Fibroblast of skin of right quadriceps (primary cell): ENCODE measurements at places on chromosomes 3 and 15.

GRCh38 chr3:113241292-113242095 is 30.1 kb downstream of the BOC start:
- peak; percentile 94 for DNase-seq

DNA sequence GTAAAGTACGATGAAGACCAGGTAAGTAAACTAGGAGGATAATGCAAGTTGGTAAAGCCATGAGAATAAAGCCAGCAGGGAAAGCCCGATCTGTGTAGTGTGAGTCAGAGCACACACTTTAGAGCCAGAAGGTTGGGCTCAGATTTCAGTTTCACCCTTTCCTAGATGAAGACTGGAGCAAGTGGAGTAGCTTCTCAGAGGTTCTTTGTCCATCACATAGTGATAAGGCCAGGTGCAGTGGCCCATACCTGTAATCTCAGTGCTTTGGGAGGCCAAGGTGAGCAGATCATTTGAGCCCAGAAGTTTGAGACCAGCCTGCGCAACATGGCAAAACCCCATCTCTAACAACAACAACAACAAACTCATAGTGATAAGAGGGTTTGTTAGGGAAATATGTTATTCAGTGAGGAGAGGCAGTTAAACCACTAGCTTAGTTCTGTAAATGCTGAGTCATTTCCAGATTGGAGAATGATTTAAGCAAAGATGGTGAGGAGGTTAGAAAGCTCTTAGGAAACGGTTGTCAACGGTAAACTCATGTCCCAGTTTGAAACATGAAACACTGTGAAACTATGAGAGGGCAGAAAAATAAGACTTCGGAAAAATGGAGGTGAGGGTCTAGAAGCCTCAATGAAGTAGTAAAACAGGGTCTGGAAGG is 39.0 kb downstream of the IL12A start:
- DNase-seq = peak; percentile 67

- no peak for DNase-seq
Measured at GRCh38 chr3:4739289-4740236, 239.7 kb upstream of the BHLHE40 start.

- DNase-seq = peak; percentile 75
Measured at GRCh38 chr3:58032186-58032585, 24.0 kb downstream of the FLNB start.

GRCh38 chr3:31331278-31331677 is 201.4 kb upstream of the STT3B start:
- no peak for DNase-seq

DNA sequence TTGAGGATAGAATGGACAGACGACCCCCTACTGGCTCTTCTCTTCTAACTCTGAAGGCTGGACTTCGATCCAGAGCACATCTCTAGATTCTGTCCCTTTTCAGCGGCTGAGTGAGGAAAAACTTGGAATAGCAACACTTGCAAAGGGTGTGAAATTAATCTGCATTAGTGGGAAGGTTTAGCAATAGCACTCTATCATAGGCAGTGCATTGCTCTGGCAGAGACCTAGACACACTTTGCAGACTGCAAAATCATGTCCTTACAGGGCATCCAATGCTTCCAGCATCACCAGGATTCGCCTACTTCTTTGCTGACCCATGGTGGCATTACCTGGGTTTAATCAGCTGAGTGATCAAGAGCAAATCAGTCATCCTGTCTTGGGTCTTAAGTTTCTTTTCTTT is 43.1 kb downstream of the DAPK2 start:
- no peak for DNase-seq

DNA sequence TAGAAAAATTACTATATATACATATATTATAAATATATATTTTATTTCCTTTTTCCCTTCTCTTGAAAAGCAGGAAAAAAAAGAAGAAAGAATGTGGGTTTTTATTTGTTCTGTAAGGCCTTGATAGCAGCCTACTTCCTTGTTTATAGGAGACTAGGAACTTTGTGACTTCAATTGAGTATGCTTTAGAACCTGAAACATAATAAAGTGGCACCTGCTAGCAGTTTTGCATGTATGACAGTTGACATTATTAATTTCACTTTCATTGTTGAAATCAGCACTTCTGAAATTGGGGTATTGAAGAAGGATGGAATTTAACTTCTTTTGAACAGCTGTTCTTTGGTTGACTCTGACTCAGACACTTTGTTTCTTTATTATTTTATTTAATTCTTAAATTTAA is 56.9 kb downstream of the GLCE start:
- no peak for DNase-seq

GRCh38 chr15:63554337-63554927 is 42.8 kb upstream of the FBXL22 start:
- DNase-seq = peak; percentile 24

DNA sequence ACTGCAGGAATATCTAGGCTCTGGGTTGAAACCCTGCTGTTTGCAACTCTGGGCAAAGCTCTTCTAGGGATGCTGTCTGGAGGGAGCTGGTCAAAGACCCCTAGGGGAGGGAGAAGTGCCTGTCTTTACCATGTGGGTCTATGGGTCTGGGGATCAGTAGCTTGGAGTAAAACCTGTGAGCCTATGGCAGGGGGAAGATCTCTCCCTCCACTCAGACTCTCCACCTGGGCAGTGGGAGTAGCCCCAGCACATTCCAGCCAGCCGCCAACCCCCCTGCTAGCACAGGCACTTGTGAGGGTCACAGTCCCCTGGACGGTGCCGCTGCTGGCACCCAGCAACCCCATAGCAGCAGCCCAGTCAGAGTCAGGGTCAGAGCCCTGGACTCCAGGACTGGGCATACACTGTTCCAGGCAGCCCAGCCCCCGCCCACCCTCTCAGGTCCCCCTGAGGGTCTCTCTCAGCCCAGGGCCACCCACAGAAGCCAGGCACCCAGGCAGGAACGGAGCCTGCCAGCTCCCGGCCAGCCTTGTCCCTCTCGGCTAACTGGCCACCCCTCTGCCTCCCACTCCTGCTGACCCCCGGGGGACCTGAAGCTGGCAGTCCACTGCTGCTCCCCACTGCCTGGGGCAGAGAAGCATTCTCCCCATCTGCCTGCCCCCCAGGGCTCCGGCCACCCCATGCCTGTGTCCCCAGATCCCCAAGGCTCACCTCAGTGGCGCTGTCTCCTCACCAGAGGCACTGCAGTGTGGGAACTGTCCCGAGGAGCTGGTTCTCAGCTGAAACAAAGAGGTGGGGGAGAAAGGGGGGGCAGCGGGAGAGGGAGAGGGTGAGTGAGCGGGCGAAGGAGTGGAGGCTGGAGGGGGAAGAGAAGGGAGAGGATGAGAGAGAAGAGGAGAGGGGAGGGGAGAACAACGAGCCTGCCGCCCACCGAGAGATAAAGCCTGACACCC is 10.8 kb downstream of the GLYCTK start:
- DNase-seq = no peak

DNA sequence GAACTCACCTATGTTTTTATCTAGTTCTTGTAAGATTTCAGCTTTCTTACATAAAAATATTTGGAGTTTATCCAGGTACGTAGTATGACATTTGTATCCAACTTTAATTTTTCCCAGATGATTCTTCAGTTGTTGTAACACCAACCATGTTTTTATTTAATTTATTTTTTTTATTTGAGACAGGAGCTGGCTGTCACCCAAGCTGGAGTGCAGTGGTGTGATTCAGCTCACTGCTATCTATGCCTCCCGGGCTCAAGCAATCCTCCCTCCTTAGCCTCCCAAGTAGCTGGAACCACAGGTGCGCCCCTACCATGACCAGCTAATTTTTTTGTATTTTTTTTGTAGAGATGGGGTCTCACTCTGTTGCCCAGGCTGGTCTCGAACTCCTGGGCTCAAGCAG is 6.6 kb downstream of the XYLB start:
- DNase-seq = peak; percentile 59

- no peak for DNase-seq
Measured at GRCh38 chr3:195559723-195560409, 16.7 kb upstream of the PPP1R2 start.

GRCh38 chr3:169633789-169634188 is 29.7 kb downstream of the MECOM start:
- DNase-seq = no peak

- no peak for DNase-seq
Measured at GRCh38 chr15:33344111-33344510, 33.3 kb downstream of the RYR3 start.

DNA sequence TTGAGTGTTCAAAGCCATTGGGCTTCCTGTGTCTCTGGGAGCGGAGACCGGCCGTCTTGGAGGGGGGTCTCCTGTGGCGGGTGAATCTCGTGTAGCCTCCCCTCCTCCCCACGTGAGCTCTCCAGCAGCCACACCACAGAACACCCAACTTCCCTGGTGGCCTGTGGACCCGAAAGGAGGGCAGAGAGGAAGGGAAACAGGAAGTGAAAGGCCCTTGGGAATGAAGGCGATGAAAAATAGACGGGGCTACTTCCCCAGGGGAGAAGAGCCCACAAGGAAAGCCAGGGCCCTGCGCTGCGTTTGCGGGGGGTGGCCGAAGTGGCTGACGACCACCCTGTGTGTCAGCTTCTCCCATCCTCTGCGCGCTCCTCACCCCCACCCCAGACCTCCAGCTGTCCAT is 5.4 kb downstream of the ANKRD63 start:
- DNase-seq = no peak

DNA sequence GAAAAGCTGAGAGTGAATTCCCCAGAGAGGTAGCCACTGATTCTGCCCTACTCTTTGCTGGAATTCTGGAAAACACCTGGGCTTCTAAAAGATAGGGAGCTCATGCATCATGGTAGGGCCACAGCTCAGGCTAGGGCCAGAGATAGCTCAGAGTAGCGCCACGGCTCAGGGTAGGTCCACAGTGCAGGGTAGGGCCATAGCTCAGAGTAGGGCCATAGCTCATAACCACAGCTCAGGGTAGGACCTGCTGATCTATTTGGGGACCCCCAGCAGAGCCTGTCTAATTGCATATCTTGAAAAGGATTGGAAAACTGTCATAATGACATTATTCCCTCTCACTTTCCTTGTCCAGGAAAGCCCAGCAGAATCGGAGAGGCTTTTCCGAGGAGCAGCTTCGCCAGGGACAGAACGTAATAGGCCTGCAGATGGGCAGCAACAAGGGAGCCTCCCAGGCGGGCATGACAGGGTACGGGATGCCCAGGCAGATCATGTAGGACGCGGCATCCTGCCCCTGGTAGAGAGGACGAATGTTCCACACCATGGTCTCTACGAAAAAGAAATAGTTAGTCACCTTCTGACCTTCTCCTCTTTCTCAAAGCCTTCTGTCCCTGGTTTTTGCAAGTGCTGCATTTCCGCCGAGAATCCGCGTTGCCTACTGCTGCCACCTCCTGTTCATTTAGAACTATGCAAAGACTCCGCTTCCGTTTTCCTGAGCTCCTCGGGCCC is 14.5 kb downstream of the TAGLN3 start:
- DNase-seq = peak; percentile 70

DNA sequence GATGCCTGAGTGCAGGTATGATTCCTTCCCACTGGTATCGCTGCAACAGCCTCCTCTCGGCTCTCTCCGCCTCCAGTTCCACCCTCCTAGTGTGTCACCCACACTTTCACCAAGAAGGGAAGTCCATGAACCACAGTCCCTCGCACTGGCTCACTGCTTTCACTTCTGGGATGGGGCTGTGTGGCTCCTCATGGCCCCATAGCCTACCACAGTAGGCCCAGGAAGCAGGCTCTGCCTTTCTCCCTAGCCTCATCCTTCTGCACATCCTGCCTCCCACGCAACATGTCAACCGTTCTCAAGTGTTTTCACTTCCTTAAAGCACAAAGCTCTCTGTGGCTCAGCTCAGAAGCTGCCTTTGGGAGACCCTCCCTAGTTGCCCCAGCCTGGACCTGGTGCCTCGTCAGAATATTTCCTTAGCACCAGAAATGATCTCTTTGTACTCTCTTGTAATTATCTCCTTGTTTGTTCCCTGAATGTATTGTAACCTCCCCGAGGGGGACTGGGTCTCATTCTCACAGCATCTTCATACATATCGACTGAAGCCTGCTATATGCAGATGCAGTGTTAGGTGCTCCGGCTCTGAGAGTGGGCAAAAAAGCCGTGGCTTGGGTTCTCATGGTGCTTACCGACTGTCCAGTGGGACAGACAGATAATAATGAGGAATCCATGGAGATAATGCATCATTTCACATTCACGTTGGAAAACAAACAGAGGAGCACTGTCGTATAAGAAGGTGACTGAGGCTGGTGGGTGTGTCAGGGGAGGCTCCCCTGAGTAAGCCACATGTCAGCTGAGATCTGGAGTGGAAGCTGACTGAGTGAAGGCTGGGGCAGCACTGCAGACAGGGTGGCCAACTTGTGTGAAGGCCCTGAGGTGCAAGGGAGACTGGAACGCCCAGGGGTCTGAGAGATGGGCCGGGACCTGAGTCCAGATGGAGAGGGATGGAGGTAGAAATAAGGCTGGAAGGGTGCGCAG is 107.1 kb downstream of the DGKG start:
- DNase-seq = no peak

- peak; percentile 43 for DNase-seq
Measured at GRCh38 chr3:121431726-121432517, 113.9 kb downstream of the POLQ start.

GRCh38 chr15:40830884-40831283 is 2.4 kb upstream of the PPP1R14D start:
- no peak for DNase-seq

DNA sequence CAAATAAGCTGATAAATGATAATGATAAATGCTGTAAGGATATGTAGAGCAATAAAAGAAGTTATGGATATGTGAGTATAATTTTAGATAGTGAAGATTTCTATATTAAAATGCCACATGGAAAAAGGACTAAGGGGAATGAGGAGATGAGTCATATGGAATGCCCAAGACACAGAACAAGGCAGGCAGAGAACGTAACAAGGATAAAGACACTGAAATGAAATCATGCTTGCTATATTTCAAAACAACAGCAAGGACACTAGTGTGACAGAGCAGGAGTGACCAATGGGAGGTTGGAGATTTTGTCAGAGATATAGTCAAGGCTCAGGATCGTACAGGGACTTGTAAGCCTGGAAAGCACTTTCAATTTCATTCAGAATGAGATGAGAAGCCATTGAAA is 621.5 kb upstream of the SEMA6D start:
- no peak for DNase-seq

- no peak for DNase-seq
Measured at GRCh38 chr15:83445643-83446042, 1.5 kb upstream of the SH3GL3 start.

DNA sequence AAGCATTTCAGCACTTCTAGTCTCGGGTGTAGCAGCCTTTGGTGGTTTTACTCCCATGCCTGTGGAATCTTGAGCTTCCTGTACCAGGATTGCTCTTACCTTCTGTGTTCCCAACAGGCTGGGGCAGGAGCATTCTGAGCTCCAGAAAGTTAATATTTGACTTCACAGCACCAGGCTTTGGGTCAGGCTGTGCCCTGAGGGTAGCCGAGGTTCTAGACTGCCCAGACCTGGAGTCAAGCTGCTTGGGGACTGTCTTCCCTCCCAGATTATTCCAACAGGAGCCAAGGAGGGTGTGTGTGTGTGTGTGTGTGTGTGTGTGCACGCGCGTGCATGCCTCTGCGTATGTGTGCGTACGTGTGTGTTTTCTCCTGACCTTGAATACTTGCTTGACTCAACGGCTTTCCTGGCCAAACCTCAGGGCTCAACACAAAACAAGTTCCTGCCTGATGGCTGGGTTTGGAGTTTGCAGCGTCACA is 94.8 kb downstream of the FLNB start:
- peak; percentile 19 for DNase-seq

GRCh38 chr3:180352261-180352660 is 249.7 kb upstream of the TTC14 start:
- DNase-seq = no peak

- no peak for DNase-seq
Measured at GRCh38 chr3:127639173-127640041, 10.4 kb downstream of the PODXL2 start.
